ENCODE measurements at places on chromosomes 2 and 18.
A peak's percentile ranks its signal among the peaks of the same experiment; 100 is the strongest.

- peak; percentile 80 for DNase-seq
These were observed 133.1 kb downstream of the NFATC1 start for GRCh38 chr18:79528846-79529245.

DNA sequence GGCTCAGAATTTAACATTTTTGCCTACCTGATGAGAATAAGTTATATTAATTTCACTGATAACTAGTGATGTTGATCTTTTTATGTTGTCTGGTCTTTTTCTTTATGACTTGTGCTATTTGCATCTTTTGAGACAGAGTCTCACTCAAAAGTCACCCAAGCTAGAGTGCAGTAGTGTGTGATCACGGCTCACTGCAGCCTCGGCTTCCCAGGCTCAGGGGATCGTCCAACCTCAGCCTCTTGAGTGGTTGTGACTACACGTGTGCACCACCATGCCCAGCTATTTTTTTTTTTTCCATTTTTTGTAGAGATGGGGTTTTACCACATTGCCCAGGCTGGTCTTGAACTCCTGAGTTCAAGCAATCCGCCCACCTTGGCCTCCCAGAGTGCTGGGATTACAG is 7.5 kb downstream of the SMCHD1 start:
- DNase-seq = no peak

DNA sequence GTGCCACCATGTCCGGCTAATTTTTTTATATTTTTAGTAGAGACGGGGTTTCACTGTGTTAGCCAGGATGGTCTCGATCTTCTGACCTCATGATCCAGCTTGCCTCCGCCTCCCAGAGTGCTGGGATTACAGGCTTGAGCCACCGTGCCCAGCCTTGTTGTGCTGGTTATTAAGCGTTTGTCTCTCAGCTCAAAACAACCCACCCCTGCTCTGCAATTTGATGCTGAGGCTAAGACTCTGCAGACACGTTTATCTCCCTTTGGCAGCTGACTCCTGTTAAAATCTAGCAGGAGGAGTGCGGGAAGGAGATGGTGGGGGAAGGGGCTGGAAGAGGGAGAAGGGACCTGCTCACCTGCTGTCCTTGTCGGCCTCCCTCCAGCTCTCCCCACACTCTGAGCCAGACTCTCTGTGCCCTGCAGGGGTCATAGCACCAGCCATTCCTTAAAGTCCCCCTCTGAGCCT is 29.9 kb upstream of the IMPA2 start:
- no peak for DNase-seq

GRCh38 chr2:236040600-236041328 is 127.4 kb downstream of the GBX2 start:
- no peak for DNase-seq

- DNase-seq = no peak
These were observed 21.8 kb upstream of the RPIA start for GRCh38 chr2:88669482-88670214.

GRCh38 chr2:9897846-9898245 is 53.6 kb upstream of the GRHL1 start:
- DNase-seq = no peak

- peak; percentile 15 for DNase-seq
These were observed 3.3 kb upstream of the CCBE1 start for GRCh38 chr18:59700535-59700967.

- no peak for DNase-seq
These were observed 5.3 kb downstream of the TRPM8 start for GRCh38 chr2:233922471-233922870.
